ENCODE measurements at places on chromosomes 6 and 20.

DNA sequence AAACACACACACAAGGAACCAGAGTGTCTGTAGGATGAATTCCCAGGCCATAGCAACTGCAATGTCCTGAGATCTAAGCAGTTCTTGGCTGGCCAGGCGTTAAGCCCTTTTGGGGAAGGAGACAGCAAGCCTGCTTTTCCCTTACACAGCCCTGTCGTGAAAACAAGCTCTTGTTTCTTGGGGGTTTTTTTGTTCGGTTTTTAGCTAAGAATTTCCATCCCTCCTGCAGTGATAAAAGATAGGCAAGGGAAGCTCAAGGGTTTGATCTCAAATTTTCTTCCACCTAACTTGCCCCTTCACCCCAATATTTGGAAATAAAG, 1.5 kb downstream of the TNFRSF21 start:
- no peak for DNase-seq

- no peak for DNase-seq
Measured at GRCh38 chr6:142118328-142118727, 14.4 kb upstream of the GJE1 start.

DNA sequence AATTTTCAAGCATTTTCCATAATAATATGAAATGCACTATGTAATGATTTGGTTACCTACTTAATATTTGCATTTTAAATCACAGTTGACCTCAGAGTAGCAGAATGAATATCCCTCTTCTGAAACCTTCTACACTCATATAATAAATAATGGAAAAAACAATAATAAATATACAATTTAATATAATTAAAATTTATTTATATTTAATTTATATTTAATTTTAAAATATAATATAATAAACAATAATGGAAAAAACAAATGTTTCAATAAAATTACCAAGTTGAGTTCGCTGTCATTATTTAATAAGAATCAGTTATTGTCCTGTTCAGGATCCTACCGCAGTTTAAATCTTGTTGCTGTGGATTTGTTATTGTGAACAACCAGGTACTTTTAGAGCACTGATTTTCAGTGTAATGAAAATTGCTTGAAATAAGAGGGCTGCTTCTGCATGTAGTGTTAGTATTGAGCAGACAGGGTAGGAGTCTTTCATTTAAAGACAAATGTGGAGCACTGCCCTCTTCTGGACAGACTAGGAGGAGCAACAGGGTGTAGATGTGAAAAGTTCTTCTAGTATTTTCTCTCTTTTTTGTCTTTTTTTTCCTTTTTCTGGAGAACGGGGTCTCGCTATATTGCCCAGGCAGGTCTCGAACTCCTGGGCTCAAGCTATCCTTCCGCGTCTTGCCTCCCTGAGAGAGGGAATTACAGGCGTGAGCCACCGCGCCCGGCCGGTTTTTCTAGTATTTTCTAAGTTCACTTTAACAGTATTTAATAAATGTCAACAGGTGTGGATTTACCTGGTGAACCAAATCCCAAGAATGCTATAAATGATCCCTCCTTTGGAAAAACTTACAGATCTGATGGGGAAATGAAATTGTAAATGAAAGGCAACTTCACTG, 13.6 kb downstream of the TRAPPC3L start:
- peak; percentile 59 for DNase-seq

DNA sequence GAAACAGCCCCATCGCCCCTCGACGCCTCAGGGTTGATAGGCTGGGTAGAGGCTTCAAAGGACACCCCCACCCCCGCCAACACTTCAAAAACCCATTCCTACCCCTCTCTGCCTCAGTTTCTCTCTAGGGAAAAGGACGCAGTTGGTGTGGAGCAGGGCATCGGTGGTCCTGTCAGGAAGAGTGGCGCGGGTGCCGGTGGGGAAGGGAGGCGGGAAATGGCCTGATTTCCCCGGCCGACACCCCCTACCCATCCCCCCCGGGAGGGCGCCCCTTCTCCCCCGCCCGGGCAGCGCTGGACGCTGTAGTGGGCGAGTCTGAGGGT, 367 bp downstream of the NRSN2 start:
- no peak for DNase-seq

- no peak for DNase-seq
Measured at GRCh38 chr6:35178012-35178411, 35.7 kb upstream of the SCUBE3 start.

All from activated CD8-positive, alpha-beta memory T cell treated with anti-CD3 and anti-CD28 coated beads, Interleukin-2, amount 50 U/mL, for 4 hours (primary cell).